ENCODE measurements at places on chromosomes 7 and 10.

DNA sequence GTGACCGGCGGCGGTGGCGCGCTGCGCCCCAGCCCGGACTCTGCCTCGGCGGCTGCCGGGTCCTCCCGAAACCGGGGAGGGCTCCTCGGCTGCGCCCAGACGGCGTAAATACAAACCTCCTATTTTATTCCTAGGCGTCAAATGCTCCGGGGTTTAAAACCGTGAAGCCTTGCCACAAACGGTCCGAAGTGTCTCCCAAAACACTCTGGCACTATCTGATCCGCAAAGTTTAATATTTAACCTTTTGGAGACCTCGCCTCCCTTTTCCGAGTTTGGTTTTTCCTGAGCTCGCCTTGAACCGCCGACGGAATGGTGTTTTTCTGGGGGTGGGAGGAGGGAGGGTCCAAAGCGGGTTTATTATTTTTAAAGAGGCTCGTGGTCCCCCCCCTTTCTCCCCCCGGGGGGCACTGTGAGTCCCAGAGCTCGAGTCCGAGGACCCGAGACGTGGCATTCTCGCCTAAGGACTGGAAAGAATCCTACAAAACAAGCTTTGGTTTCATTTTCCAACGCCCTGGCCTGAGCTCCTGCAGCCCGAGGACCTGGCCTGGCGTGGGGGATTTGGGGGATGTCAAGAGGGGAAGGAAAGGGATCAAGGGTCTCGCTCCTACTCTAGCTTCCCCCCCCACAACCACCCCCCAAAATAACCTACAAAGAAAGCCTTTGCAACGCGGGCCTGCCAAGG, 1.8 kb downstream of the TNRC18 start:
- peaks cover 77% of the 10 kb centered on the region for H3K4me1 ChIP-seq
- no peak for DNase-seq
- H3K36me3 ChIP-seq: no peaks in the 10 kb centered on the region
- peak overlapping the region; percentile 65 for H3K4me3 ChIP-seq
- H3K27ac ChIP-seq: no peak overlapping the region
- H3K27me3 ChIP-seq: peaks cover 88% of the 10 kb centered on the region

DNA sequence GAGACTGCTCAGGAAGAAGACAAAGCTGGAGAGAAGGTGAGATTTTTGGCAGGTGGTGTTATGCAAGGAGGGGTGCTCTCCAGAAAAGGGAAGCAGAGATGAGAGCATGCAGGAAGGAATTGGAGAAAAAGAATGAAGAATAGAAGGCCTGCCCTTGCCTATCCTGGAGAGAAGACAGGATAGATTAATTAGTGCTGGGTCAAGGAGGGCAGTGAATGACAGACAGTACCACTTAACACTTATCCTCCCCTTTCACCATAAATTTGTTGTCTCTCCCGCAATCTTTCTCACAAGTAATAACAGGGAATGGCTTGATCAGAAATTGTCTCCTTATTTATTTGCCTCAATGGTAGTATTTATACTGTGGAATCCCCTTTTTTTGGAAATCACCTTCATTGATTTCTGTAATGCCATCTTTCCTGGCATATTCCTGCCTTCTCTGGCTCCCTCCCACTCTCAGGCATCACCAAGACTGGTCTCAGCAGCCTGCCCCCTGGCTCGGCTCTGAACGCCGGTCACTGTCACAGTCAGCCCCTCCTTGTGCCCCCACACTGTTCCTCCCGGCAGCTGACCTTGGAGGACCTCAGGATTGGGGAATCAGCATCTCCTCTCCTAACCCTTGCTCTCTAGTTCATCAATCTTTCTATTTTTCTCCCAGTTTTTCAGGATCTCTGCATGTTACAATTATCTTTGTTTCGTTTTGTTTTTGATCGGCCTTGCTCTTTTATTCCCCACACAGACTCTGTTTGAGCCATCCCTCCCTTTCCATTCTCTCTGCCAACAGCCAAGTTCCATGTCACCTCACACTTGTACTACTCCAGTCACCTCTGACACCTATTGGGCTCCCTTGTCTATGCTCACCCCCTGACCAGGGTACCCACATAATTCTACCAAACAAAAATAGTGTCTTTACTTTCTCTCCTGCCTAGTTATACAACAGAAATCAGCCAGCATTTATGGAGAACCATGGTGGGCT, 294.2 kb downstream of the PLXDC2 start:
- no peak overlapping the region for H3K4me3 ChIP-seq
- DNase-seq: no peak
- no peaks in the 10 kb centered on the region for H3K27me3 ChIP-seq
- H3K4me1 ChIP-seq: no peaks in the 10 kb centered on the region

DNA sequence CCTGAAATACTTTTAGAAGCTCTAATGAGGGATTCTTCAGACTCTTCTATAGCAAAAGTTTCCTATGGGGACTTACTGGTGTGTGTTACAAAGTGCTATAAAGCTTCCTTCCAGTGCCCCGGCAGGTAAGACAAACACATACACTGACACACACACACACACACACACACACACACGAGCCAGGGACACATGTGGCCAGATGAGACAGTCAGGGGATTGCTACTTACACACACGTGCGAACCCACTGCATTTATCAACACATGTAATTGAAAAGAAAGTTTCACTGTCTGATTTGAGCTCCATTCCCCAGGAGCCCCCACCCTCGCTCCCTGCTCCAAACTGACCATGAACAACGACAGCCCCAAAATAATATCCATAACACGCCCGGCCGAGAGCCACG, 119.8 kb downstream of the PRPF18 start:
- H3K36me3 ChIP-seq: no peaks in the 10 kb centered on the region
- no peak for DNase-seq
- peaks cover 5% of the 10 kb centered on the region for H3K4me1 ChIP-seq

DNA sequence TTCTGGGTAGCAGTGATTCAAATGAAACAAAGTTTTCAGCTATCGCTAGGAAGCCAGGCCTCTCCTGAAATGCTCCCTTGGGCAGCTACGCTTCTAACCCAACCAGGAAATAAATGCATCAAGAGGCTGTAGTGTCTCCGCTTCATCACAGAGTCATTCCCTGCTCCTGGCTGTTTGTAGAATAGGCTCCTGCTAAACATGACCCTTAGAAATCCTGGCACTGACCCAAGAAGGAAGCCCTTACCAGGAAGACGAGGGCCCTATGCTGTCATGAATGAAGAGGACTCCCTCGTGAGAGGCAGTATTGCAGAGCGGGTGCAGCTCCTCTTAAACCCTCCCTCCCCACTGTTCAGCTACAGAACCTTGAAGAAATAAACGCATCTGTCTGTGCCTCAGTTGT, 48.3 kb downstream of the NOD1 start:
- H3K27me3 ChIP-seq: no peaks in the 10 kb centered on the region
- H3K27ac ChIP-seq: no peak overlapping the region
- no peak for DNase-seq
- no peaks in the 10 kb centered on the region for H3K4me1 ChIP-seq
- peaks cover 28% of the 10 kb centered on the region for H3K36me3 ChIP-seq

DNA sequence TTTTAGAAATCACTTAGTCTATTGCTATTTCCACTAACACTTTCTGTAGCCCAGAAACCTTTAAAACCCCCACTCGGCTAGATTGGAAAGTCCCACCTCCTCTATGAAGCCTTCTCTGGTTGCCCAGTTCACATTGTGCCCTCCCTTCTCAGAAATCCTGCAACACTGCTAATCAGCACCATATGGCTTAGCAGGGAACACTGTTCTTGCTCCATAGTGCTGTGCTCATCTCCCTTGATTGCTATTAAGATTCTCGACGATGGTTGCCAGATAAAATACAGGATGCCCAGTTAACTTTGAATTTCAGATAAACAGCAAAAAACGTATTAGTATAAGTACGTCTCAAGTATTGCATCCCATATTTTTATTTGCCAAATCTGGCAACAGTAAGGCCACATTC, 40.1 kb upstream of the XPNPEP1 start:
- no peaks in the 10 kb centered on the region for H3K36me3 ChIP-seq
- H3K27me3 ChIP-seq: no peaks in the 10 kb centered on the region
- H3K4me3 ChIP-seq: no peak overlapping the region
- no peak overlapping the region for H3K27ac ChIP-seq
- no peaks in the 10 kb centered on the region for H3K4me1 ChIP-seq

- no peaks in the 10 kb centered on the region for H3K4me1 ChIP-seq
- no peak overlapping the region for H3K4me3 ChIP-seq
- H3K27me3 ChIP-seq: peaks cover 2% of the 10 kb centered on the region
- H3K36me3 ChIP-seq: no peaks in the 10 kb centered on the region
Measured at GRCh38 chr10:15879663-15880062, 19.4 kb upstream of the MINDY3 start.

Measured in effector memory CD4-positive, alpha-beta T cell (primary cell).